ENCODE measurements at places on chromosomes 6 and 20.

GRCh38 chr6:152273002-152273401, 364.2 kb downstream of the SYNE1 start:
- H3K4me1 ChIP-seq, result peaks cover 16% of the 10 kb centered on the region
- no peak for DNase-seq
- no peak overlapping the region for H3K4me3 ChIP-seq
- no peak overlapping the region for H3K27ac ChIP-seq
- no peaks in the 10 kb centered on the region for H3K27me3 ChIP-seq

- no peak for DNase-seq
- no peaks in the 10 kb centered on the region for H3K4me1 ChIP-seq
These were observed 120.1 kb downstream of the SYCP2 start for GRCh38 chr20:59813126-59813947.

- H3K36me3 ChIP-seq, result peaks cover 3% of the 10 kb centered on the region
- no peaks in the 10 kb centered on the region for H3K27me3 ChIP-seq
- no peak overlapping the region for H3K4me3 ChIP-seq
- no peak for DNase-seq
- H3K27ac ChIP-seq, result no peak overlapping the region
These were observed 240.0 kb downstream of the FOXC1 start for GRCh38 chr6:1849691-1850090.

GRCh38 chr6:84432619-84433018, 205.2 kb upstream of the CEP162 start:
- no peak overlapping the region for H3K27ac ChIP-seq
- H3K4me3 ChIP-seq, result no peak overlapping the region
- H3K4me1 ChIP-seq, result no peaks in the 10 kb centered on the region

- H3K36me3 ChIP-seq, result peaks cover 25% of the 10 kb centered on the region
- no peak for DNase-seq
- H3K27ac ChIP-seq, result no peak overlapping the region
- peaks cover 67% of the 10 kb centered on the region for H3K4me1 ChIP-seq
- H3K4me3 ChIP-seq, result no peak overlapping the region
These were observed 45.2 kb upstream of the EDN3 start for GRCh38 chr20:59255256-59255655.

DNA sequence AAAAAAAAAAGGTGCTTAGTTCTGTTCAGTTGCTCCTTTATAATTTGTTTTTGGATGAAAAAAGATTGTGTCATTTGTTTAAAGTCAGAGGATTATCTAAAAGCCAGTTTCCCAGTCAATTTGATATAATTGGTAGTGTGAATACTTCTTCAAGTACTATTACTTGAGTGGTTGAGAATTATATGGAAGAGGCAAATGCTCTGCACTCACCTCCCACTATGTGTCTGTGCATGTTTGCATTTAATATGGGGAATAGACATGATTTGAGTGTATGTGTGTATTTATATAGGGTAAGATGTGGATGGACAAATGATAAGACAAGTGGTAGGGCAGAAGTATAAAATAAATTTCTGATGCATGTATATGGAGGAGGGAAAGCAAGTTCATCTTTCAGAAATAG, 15.8 kb downstream of the GJA1 start:
- H3K36me3 ChIP-seq, result no peaks in the 10 kb centered on the region
- DNase-seq, result no peak
- no peaks in the 10 kb centered on the region for H3K4me1 ChIP-seq
- no peak overlapping the region for H3K4me3 ChIP-seq

DNA sequence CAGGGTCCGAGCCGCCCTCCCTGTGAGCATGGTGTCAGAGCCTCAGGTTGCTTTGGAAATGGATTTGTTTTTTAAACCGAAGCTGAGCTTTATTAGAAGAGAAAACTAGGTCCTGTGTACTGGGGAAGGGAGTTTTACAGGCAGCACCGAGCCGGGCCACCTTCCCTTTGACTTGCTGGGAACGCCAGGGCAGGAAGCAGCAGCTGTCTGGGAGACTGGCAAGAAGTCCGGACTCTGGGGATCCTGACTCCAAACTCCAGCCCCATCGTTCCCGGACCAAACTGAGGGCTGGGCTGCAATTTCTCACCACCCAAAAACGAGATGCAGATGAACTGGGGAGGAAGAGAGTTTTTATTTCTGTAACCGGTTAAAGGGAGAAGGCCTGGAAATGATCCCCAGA, 214.9 kb upstream of the KCNG1 start:
- peaks cover 23% of the 10 kb centered on the region for H3K27me3 ChIP-seq
- H3K36me3 ChIP-seq, result peaks cover 4% of the 10 kb centered on the region
- DNase-seq, result no peak
- no peak overlapping the region for H3K27ac ChIP-seq
- no peak overlapping the region for H3K4me3 ChIP-seq

DNA sequence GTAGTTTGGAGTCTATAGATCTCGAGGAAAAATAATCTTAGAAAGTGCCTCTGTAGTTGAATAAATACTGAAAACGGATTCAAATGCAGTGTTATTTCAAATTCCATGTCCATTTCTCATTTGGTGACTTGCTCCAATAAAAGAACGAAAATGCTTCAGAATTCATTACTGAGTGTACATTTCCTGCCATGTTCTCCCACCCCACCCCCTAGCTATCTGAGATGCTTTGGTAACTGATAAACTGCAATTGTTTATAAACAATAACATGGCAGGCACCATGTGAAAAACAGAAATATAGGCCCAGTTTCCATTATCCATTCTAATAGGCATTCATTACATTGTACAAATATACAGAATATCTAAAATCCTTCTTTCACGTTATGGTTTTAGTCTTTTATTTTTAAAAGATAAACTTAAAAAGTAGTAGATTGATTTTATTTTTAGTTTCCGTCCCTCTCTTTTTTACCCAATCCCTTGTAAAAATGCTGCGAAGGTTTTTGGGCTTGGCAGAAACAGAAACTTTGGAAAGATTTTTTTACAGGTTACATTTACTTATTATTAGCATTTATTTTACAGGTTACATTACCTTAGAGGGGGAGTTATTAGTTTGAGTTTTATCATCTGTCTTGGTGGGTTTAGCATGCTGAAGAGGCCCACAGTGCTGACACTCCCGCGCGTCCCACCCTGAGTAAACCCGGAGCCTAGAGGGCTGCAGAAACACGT, 1.5 kb downstream of the FAM162B start:
- no peaks in the 10 kb centered on the region for H3K36me3 ChIP-seq
- DNase-seq, result no peak
- peaks cover 9% of the 10 kb centered on the region for H3K4me1 ChIP-seq
- peaks cover 35% of the 10 kb centered on the region for H3K27me3 ChIP-seq
- peak overlapping the region; percentile 13 for H3K4me3 ChIP-seq

- peaks cover 12% of the 10 kb centered on the region for H3K36me3 ChIP-seq
- DNase-seq, result no peak
- H3K4me3 ChIP-seq, result no peak overlapping the region
- no peak overlapping the region for H3K27ac ChIP-seq
- H3K27me3 ChIP-seq, result no peaks in the 10 kb centered on the region
These were observed 192.7 kb downstream of the UTRN start for GRCh38 chr6:144477856-144478255.

DNA sequence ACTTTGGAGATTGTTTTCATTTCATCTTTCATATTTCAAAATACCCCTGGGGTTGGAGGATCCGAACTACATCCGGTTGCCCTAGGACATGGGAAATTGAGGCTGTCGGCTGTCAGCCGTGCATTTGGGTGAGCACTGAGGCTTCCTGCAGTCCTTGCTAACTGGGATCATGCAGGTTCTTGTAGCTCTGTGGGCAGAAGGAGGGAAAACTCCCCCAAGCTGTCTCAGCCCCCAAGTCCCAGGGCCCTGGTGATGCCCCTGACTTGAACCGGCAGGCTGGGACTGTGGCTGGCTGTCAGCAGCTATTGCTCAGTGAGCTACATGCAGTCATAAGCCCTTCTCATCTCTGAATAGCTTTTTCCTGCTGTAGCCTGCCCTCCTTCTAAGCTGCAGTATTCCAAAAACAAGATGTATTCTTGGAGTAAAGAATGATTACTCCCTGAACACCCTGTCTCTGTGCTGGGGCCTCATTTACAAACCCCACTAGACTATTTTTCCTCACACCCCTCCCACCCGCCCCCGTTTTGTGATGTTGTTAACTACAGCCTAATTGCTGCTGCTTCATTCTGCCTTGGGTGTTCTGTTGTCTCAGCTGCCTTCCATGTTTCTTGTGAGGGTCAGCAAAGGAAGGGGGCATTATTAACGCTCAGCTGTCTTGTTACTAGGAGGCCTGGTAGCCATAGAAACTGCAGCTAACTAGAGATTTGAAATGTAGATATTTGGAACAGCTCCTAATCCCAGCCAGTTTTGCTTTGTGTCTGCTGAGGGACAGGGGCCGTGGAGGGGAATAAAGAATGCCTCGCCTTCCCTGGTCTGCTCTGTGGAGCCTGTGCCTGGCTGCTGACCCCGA, 18.1 kb downstream of the MTRES1 start:
- no peaks in the 10 kb centered on the region for H3K27me3 ChIP-seq
- H3K4me3 ChIP-seq, result no peak overlapping the region
- DNase-seq, result no peak
- H3K27ac ChIP-seq, result no peak overlapping the region
- peaks cover 9% of the 10 kb centered on the region for H3K36me3 ChIP-seq
- H3K4me1 ChIP-seq, result peaks cover 5% of the 10 kb centered on the region

- no peak for DNase-seq
- H3K27ac ChIP-seq, result no peak overlapping the region
- no peaks in the 10 kb centered on the region for H3K4me1 ChIP-seq
- H3K4me3 ChIP-seq, result no peak overlapping the region
- no peaks in the 10 kb centered on the region for H3K36me3 ChIP-seq
These were observed 107.0 kb upstream of the BMP2 start for GRCh38 chr20:6660441-6660840.

DNA sequence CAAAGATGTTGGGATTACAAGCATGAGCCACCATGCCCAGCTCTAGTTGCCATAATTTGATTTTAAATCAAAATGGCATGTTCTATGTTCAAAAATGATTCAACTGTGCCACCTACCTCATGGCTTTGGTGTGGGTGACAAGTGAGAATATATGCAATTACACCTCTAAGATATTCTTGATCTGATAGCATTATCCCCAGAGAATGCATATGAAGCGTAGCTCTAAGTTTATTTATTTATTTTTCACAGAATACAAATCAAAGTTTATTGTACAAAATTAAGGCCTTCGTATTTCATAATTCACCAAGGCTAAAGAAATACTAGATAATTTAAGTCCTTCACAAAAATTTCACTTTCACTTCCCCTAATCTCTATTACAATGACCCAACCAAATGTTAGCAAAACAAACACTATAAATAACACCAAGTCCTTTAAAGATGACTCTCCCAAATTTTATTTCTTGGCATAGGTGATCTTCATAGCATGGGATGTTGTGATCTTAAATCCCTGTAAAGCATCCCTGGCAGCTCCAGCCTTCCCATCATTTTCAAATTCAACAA, 205.9 kb upstream of the TAB2 start:
- no peak overlapping the region for H3K27ac ChIP-seq
- no peak for DNase-seq
- no peaks in the 10 kb centered on the region for H3K27me3 ChIP-seq
- peaks cover 2% of the 10 kb centered on the region for H3K36me3 ChIP-seq

- no peaks in the 10 kb centered on the region for H3K36me3 ChIP-seq
- no peak for DNase-seq
- no peaks in the 10 kb centered on the region for H3K27me3 ChIP-seq
- no peaks in the 10 kb centered on the region for H3K4me1 ChIP-seq
- H3K4me3 ChIP-seq, result no peak overlapping the region
These were observed 77.9 kb upstream of the BMP5 start for GRCh38 chr6:55953335-55953734.

GRCh38 chr6:3226481-3227362, 731 bp downstream of the TUBB2B start:
- H3K4me3 ChIP-seq, result peak overlapping the region; percentile 65
- DNase-seq, result peak; percentile 32
- H3K27me3 ChIP-seq, result peaks cover 57% of the 10 kb centered on the region
- peaks cover 41% of the 10 kb centered on the region for H3K4me1 ChIP-seq
- no peaks in the 10 kb centered on the region for H3K36me3 ChIP-seq
- no peak overlapping the region for H3K27ac ChIP-seq

DNA sequence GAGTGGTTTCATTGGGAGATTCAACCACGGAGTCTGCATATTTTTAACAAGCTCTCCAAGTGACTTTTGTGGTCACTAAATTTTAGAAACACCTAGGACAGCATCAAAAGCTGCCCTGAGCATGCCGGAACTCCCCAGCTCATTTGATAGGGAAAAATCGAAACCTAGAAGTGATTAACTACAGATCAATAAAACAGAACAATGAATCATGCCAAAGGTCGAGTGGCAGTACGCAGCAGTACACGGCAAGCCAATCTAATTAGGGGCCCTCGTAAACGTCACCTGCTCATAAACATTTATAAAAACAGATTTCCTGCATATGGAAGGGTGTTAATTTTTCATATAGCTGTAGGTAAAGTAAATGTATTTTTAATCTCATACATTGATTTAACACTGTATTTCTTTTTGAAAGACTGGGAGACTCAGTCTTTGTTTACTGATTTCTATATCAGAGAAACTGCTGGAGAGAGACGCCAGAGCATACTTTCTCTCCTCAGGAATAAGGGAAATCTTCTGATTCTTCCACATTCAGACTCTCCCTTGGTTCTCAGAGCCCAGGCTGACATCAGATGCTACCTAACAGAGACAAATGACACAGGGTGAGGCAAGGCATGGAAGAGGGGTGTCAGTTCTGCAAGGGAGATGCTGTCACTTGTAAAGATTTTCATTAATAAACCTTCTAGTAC, 232.5 kb downstream of the PTPRT start:
- no peaks in the 10 kb centered on the region for H3K4me1 ChIP-seq
- H3K27ac ChIP-seq, result no peak overlapping the region
- H3K4me3 ChIP-seq, result no peak overlapping the region
- DNase-seq, result no peak
- no peaks in the 10 kb centered on the region for H3K27me3 ChIP-seq
- H3K36me3 ChIP-seq, result no peaks in the 10 kb centered on the region

Measured in activated CD4-positive, alpha-beta memory T cell treated with anti-CD3 and anti-CD28 coated beads for 36 hours (primary cell).